DMS53 (cell line): ENCODE measurements at places on chromosomes 5 and 9.

GRCh38 chr5:151528153-151528552, 63.0 kb downstream of the FAT2 start:
- no peak for DNase-seq

DNA sequence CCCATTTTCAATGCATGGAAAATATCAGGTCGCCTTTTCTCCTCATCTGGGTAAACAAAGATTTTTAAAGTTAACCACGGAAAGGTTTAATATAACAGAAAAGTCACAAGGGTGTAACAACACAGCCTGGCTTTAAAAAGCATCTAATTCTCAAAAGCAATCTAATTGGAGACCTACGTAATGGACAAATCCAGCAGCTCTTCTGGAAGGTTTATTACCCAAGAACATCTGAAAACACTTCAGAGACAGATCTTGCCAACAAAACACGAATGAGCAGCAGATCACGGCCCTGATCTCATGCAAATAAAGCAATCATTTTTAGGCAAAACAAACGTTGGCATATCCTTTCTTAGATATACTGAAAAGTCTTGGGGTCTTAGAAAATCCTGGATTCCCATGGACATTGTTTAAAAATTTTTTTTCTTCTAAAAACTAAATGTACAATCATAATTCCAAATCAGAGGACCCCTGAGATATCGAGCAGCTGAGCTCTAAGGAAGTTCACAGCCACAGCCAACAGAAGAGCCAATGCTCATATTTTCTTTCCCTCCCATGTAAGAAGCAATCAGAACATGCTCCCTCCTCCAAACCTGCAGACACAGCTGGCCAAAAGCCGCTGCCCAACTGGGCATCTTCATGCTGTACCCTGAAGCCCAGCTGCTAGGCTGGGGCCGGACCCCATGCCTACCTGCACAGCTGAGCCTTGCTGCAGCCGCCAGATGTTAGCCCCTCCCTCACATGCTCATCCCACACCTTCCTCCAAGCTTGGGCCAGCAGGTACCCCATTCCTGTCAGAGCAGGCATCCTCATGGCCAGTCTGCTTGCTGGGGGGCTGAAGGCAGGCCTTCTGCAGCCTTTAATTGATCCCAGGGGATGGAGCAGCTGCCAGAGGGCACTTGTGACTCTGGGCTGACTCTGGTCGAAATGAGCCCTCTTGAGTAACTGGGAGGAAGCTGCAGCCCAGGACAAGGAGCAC, 11.2 kb downstream of the ANKS6 start:
- no peak for DNase-seq

- DNase-seq: no peak
Observed at GRCh38 chr9:86355814-86356213, 1.6 kb upstream of the TUT7 start.

DNA sequence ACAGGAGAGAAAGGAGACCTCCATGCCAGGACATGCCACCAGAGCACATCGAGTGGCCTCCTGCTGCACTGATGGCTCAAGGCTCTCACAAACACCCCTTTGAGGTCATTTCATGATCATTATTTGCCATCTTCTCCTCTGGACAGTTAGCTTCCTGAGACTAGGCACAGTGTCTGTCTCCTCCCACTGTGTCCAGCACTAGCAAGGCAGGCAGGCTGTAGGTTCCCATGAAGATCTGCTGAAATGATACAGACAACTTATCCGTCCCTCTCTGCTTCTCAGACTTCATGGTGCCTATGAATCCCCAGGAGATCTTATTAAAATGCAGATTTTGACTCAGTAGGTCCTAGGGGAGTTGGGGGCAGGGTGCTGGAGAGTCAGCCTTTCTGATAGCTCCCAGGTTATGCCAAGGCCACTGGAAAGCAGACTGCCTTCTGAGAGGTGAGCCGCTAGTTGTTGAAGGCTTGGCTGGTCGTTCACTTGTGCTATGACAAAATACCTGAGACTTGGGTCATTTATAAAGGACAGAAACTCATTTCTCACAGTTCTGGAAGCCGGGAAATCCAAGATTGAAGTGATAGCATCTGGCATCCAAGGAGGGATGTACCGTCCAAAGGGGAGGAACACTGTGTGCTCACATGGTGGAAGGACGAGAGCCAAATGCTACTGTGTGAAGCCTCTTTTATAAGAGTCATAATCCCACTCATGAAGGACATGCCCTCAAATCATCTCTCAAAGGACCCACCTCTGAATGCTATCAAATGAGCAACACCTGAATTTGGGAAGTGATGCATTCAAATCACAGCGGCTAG, 183.4 kb downstream of the SPOCK1 start:
- no peak for DNase-seq

- DNase-seq: no peak
Observed at GRCh38 chr9:133869674-133870405, 122.3 kb downstream of the VAV2 start.

DNA sequence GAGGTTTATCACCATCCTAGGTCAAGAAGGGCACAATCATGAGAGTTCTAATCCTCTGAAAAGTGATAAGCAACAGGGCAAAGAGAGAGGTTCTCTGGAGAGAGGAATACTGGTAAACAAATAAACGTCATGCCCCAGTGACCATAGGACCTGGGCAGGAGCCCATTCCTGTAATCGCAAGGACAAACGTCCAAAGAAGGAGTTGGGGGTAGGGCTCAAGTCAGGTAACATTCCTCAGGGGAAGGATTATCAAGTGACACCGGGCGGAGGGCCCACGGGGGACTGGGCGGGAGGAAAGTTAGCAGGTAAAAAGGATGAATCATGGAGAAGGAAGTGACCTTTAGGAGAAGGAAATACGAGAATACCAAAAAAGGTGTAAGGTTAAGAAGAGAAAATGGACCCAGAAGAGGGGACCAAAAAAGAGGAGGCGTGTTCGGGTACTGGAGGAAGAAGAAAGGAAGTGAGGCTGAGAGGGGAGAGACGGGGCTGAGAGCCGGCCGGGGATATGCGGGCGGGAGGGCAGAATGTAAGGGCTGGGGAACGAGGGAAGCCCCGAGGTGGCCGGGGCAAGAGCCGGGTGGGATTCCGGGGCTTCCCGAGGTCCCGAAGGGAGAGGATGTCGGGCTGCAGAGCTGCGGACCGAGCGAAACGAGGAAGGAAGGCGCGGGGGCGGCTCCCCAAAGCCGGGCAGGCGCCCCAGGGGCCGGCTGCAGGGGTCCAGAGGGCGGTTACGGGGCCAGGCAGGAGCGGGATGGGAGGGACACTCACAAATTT, 583 bp downstream of the DIAPH1 start:
- DNase-seq: peak; percentile 85

GRCh38 chr5:135053278-135053677, 19.2 kb upstream of the PITX1 start:
- peak; percentile 91 for DNase-seq

GRCh38 chr5:15577132-15577531, 77.2 kb downstream of the FBXL7 start:
- DNase-seq: no peak

- DNase-seq: peak; percentile 67
Observed at GRCh38 chr9:89996773-89997172, 392.0 kb downstream of the GADD45G start.

GRCh38 chr5:52995095-52995494, 5.9 kb downstream of the ITGA2 start:
- DNase-seq: no peak

GRCh38 chr5:62578540-62578939, at the start of gene LRRC70:
TSS of gene LRRC70 (plus strand) at chr5:62578819. CDS start at chr5:62579439, 620 bp downstream.
- peak; percentile 92 for DNase-seq

GRCh38 chr5:68169903-68170302, 45.7 kb upstream of the PIK3R1 start:
- no peak for DNase-seq

GRCh38 chr5:149799965-149800516, 69.9 kb downstream of the PPARGC1B start:
- DNase-seq: peak; percentile 14

GRCh38 chr9:99058964-99059921, 45.7 kb upstream of the TGFBR1 start:
- DNase-seq: no peak

DNA sequence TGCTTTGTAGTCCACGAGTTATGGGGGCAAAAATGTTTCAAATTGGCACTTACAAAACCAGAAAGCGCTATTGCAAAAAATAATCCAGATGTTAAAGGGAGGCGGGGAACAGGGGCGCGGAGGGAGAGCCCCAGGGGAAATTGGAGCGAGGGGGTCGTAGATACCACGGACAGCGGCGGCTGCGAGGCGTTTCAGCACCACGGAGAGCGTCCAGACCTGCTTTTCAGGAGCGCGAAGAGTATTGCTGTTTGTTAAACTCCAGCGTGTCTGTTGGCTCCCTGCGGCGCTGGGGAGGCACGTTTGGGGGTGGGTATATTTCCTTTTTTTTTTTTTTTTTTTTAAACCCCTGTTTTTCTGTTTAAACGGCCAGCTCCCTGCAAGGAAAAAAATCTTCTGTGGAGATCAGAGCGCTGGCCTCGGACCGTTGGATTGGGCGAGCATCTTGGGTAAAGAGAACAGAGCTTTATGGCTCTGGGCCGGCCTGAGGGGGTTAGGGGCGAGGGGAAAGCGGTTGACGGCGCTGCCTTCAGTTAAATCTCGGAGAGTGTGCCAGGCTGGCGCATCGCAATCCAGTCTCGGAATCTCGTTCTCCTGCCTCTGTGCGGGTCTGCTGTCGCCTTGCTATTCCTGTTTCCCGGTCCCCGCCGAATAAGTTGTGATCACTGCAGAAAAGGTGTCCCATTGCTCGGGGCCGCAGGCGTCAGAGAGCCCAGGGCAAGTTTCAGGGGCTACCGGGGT, at the start of gene GLRA1:
Gene GLRA1 (minus strand): TSS at position 288 of the 738 bp plus-strand sequence. CDS start 302 bp downstream, outside the sequence.
- DNase-seq: peak; percentile 69

DNA sequence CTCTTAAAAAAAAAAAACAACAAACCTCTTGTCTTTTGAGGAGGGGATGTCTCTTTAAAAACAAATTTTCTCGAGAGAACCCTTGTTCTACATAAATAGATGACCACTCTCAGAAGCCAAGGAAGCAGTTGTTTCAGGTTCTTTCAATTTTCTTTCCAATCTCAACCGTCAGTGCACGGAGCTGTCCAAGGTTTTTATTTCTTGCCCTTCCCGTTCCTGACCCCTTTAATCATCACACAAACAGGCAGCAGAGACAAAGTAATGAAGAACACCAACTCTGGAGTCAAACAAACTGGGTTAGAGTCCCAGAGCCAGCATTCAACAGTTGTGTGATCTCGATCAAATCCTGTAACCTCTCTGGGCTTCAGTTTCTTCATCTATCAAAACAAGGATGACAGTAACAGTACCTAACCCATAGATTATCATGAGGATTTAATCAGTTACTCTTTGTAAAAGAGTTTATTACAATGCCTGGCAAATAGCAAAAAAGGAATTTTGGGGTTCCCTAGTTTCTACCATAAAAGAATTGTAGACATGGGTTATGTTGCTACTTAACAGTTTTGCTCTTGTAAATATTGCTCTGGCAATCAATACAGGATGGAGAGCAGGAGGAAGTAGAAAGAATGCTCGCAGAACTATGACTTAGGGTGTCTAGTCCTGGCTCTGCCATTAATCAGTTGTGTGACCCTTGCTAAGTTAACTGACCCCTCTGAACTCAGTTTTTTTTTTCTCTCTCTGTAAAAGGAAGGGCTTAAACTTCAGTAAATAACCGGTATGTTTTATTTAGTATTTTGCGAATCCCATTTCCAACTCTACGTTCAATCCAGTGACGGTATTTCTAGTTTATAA, 1.0 kb upstream of the NIM1K start:
- DNase-seq: peak; percentile 8

- DNase-seq: no peak
Observed at GRCh38 chr5:174733091-174733690, 8.8 kb downstream of the MSX2 start.

DNA sequence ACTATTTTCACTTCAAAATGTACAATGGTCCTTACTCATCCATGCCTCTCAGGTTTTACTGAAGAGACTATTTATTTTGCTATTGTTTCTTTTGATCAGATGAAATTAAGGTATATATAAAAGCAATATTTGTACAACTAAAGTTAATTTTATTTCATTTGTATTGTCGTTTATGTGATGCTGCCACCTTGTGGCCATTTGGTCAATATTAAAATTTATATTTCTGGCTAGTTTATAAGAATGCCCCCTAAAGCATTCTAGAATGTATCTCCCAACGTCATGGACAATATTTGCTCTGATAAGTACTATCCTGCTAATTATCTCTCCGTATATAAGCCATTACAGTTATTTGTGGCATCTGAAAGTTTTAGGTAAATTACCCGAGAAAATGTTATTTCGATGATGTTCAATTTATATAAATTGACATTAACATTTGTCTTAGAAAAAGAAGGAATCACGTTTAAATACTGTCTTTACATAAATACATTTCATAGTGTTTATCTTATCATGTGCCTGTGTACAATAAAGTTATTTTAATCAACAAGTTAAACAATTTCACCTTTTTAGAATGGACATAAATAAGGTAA, 680.0 kb downstream of the TAF11L14 start:
- DNase-seq: peak; percentile 61

DNA sequence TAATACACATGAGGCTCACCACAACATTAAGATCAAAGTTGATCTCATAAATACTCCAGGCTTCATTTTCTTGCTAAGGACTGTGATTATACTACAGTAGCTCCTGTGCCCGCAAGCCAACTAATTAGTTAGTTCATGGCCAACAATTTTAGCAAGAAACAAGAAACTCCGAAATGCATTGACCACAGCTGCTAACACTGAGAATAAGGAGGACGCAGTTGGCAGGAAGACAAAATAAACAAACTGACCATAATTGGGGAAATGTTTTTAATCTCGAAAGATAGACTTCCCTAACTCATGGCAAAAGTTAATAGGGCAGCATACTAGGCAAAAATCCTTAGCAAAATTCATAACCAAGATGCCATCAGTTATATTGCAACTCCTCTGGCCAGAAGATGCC, 115.5 kb upstream of the SPEF2 start:
- DNase-seq: no peak

- no peak for DNase-seq
Observed at GRCh38 chr9:135310134-135310533, 169.4 kb upstream of the PPP1R26 start.

- no peak for DNase-seq
Observed at GRCh38 chr5:96051401-96051830, 89.8 kb upstream of the ELL2 start.

GRCh38 chr9:137446851-137447471, 5.8 kb upstream of the ENTPD8 start:
- no peak for DNase-seq

DNA sequence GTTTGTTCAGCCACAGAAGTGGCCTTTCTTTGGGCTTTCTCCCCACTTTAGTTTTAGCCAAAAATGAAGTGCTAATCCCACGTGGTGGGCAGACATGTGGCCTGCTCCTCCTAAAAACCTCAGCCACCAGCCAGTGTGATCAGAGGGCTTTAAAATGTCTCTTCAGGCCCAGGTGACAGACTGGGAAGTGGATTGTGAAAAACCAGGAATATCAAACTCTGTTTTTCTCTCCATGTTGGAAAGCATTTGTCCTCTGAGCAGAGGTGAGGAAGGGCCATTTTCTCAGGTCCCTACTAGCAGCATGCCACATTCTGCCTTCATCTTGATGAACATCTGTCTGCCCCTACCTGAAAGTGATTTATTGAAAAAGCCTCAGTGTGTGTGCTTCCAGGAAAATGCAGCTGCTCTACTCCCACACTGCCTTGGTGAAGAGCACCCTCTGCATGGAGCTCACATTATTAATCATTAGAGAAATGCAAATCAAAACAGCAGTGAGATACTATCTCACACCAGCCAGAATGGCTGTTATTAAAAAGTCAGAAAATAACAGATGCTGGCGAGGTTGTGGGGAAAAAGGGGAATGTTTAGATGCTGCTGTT, 181.2 kb upstream of the DMAC1 start:
- peak; percentile 15 for DNase-seq

- peak; percentile 86 for DNase-seq
Observed at GRCh38 chr5:173718469-173718868, 102.0 kb upstream of the BOD1 start.
